NB4 (cell line): ENCODE measurements at places on chromosomes 11 and 22.

DNA sequence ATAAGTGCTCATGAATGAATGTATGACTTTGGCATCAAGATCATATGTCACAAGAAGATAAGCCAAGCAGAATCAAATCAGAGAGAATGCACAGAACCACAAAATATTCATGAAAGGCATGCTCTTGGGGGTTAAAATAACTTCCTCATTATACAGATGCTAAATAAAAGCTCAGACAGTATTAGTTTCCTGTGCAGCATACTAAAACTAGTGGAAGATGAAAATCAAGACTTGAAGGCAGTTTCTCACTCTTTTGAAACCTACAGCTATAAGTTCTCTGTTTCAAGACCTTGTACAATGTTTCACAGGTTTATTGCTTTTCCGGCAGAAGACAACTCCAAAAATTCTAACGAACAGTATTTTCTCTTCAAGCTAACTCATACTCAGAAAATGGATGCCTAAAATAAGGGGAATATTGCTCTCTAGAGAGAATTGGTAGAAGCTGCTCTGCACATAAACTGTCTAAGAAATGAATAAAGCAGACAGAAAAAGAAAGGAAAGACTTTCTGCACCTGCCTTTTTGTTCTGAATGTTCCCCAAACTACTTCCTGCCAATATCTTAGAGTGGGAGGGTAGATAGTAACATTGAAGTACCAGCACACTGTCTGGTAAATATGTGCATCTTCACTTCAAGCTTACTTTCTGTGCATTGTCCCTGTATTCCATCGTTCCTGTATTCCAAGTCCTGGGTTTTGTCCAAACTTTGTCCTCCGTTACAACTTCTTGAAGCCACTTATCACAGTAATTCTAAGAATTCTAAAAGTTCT lies 639.4 kb upstream of the FAT3 start:
- DNase-seq = no peak

- DNase-seq = no peak
Observed at GRCh38 chr11:37595845-37596244, 997.8 kb upstream of the RAG2 start.

- no peak for DNase-seq
Observed at GRCh38 chr22:44365832-44366231, 53.1 kb upstream of the SHISAL1 start.

DNA sequence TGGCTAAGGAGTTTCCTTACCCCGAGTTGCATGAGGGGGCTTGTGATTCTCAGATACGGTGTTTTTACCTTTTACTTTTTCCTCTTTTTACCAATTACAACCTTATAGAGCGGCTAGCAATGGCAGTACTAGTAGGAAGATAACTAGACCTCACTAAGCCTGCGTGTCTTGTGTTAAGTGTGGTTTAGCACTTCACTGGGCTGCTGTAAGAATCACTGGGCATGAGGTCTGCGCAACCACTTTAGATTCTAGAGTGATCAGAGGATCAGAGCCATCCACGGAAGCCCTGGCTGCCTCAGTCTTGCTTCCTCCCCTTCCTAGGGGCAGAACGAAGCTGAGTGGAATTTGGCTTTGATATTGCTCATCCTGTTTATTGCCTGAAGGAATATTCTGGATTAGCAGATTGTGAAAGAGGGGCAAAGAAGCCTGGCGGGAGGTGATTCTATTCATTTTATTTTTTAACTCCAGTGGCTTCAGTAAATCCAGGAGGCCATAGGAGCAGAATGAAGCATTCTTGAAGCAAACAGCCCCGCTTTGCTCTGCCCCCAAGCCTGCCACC lies 88.5 kb downstream of the GRAMD1B start:
- DNase-seq = no peak

GRCh38 chr22:44139773-44140172 lies 41.0 kb upstream of the PARVG start:
- no peak for DNase-seq

DNA sequence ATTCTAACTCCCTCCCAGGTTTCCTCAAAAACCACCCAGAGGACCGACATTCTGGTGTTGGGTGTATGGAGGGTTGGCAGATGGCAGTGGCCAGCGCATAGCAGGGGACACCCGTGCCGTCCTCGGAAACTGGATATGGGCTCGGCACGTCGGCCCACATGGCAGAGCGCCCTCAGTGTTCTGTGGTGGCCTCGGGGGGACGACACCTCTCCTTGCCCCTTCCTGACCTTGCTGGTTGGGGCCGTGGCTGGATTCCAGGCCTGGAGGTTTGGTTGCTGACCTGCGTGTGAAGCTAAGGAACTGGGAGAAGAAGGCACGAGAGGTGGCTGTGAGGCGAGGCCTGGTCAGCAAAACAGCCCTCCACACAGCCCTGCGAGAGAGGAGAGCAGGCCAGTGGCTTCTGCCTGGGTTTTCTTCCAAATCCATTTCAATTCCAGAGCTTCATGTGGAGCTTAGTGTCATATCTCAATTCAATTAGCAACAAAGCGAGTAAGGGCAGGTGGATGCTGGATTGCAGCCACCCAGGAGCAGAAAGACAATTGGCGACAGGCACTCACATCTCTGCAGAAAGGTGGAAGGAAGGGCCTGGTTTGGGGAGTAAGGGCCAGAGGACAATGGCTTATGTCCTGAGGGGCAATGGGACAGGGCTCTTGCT lies 478.4 kb downstream of the BRD1 start:
- no peak for DNase-seq

DNA sequence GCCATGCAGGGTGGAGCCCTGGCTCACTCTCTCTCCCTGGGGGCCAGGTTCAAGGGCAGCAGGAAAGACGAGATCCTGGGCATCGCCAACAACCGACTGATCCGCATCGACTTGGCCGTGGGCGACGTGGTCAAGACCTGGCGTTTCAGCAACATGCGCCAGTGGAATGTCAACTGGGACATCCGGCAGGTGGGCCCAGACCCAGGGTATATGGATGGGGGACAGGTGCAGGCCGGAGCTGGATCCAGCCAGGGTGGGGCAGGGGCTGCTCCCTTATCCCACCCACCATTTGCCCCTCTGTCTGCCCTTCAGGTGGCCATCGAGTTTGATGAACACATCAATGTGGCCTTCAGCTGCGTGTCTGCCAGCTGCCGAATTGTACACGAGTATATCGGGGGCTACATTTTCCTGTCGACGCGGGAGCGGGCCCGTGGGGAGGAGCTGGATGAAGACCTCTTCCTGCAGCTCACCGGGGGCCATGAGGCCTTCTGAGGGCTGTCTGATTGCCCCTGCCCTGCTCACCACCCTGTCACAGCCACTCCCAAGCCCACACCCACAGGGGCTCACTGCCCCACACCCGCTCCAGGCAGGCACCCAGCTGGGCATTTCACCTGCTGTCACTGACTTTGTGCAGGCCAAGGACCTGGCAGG lies 2.9 kb downstream of the TRPT1 start:
- DNase-seq = no peak

DNA sequence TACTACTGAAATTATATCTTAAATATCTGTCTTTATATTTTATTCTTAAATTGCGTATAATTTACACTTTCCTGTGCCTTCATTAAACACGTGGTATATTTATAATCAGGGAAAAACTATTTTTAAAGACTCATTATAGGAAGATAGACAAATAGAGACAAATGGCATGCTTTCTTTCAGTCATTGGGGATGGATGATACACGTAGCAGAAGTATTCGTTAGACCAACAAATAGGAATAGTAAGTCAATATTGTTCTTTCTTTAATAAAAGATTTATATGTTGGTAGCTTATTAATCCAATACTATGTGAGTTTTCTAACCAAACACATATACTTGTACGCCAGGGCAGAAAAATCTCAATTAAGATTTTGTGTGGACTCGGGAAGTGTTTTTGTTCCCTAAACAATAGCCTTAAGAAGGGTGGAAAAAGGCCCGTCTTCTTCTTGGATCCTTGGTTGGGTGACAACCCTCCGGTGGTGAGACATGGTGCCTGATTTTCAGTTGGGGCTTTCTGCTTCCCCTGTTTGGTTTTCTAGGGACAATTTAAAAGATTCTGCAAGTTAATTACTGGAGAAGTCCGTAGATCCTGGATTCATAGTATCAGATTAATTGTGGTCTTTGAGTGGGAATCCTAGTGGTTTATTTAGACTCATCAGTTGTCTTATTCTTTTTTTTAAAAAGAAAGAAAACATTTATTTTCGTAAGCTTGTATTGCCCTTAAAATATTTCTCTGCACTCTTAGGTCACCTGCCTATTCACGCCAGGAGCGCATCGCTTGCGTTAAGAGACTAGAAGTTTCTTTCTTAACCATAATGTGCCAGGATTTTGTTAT lies 83.5 kb upstream of the WNT7B start:
- no peak for DNase-seq

- no peak for DNase-seq
Observed at GRCh38 chr11:125990244-125990643, 44.4 kb downstream of the VSIG10L2 start.

- DNase-seq = peak; percentile 94
Observed at GRCh38 chr11:65639623-65640482, 2.0 kb downstream of the SIPA1 start.

GRCh38 chr22:19146215-19146968 lies 1.9 kb upstream of the ESS2 start:
- DNase-seq = no peak

- DNase-seq = peak; percentile 17
Observed at GRCh38 chr22:25898707-25899365, 156.8 kb downstream of the MYO18B start.

GRCh38 chr11:36455658-36456111 lies 54.4 kb downstream of the TRAF6 start:
- peak; percentile 90 for DNase-seq

DNA sequence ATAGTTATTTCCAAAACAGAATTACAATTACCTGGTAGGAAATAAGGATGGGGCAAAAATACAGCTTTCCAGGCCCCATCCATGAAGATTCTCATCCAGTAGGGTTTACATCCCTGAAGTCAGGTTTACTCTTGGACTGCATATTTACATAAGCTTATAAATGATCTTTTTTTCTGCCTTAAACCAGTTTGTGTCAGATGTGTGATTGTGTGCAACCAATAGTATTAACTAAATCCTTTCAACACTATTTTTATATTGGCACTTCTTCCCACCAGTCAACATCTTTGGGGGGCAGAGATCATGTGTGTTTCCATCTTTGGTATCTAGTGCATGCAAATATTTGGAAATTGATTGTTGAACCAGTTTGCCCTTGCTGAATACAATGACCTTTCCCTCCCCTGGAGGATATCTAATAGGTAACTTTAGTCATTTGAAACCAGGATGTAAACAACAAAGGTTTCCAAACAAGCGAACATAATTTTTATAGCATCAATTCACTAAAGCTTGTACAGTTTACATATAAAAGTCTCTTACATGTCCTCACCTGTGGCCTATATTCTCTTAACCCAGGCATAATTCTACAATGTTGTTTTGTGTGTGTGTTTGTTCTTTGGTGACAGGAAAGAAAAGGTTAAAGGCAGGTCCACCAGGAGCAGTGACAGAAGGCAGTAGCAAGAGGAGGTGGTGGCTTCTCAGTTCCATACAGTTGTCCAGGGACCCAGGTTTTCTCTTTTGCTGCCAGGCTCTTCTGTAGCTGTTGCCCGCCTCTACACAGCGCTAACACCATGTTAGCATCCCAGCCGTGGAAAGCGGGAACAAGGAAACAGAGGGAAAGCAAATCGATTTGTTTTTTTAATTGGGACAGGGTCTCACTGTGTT lies 1.7 kb upstream of the ME3 start:
- DNase-seq = no peak

- no peak for DNase-seq
Observed at GRCh38 chr22:17981497-17981896, 42.9 kb downstream of the MICAL3 start.

DNA sequence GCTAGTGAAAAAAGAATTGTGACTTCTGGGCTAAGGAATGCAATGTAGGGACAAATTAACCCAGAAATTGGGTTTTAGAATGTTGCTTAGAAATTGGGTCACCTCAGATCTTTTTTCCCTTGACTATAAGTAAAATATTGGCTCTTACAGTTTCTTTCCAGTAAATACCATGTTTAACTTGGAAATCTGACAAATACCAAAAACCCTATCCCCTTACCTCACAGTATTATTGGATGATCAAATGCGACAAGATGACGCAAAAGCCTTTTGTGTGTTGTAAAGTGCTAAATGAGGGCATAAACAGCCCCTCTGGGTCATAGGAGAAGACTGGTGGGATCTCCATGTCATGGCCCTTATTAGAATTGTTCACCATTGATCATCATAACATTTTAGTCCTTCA lies 6.1 kb upstream of the UPB1 start:
- no peak for DNase-seq

- no peak for DNase-seq
Observed at GRCh38 chr11:8239536-8240228, 24.0 kb downstream of the LMO1 start.

DNA sequence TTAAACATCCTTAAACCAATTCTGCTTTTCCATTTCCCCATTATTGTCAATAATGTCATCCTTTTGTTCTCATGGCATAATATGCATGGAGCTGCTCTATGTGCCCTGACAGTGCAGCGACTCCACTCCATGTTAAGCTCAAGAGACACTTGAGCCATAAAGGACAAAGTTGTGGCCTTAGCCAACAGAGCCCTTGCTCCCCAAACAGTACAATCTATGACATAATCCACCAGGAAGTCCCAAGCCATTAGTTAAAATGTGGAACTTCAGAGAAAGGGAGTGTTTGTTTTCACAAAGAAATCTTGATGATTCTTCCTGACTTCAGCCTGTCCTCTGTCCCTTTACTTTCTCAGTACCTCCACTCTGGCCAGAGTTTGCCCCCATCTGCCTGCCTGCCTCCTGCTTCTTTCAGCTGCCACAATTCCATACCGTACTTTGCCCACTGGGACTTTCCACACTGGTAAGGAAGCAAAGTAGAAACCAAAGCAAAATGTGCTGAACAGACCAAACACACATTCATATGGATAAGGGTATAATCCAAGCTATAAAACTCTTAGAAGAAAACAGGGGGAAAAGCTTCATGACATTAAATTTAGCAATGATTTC lies 46.3 kb upstream of the ZC3H12C start:
- no peak for DNase-seq

GRCh38 chr11:557328-558132 lies 3.0 kb downstream of the LMNTD2 start:
- DNase-seq = no peak

- DNase-seq = no peak
Observed at GRCh38 chr11:47099214-47099917, 77.3 kb downstream of the ARFGAP2 start.

- DNase-seq = no peak
Observed at GRCh38 chr11:28439403-28439802, 331.2 kb downstream of the METTL15 start.

DNA sequence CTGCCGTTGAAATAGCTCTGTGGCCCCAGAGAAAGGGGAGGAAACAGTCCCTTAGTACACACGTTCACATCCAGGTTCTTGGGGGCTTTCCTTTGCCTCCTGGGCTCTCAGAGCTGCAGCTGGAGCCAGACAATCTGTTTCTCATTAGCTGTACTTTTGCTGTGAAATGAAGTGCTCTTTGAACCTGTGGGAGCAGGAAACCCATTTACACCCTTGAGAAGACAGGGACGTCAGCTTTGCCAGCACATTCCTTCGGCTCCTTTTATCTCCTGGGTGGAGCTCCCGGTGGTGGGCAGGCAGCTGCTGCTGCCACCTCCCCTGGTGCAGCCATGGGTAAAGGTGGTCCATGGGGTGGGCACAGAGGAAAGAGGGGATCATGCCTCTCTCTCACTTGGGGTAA lies 80.6 kb upstream of the TIMP3 start:
- no peak for DNase-seq

- DNase-seq = peak; percentile 16
Observed at GRCh38 chr22:21959274-21960074, 6.8 kb upstream of the PPM1F start.
